Suppressor macrophage treated with lipopolysaccharide for 4 hours (primary cell): ENCODE measurements at places on chromosomes 5 and 9.

DNA sequence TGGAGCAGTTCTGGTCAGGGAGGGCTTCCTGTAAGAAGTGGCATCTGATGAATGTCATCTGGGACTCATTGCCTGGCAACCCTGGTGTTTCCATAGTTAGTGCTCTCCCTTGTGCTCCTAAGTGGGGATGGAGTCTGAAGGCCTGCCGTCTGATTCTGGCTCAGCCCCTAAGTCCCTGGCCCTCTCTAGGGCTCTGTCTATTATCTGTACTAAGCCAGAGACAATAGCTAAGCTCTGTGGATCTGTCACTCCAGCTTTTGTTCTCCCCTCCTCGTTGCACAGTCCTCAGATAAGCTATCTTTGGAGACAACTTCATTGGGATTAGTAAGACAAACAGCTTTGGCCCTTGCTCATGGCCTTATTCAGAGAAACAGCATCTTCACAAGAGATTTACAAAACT, 30.6 kb upstream of the TTC1 start:
- DNase-seq = no peak

DNA sequence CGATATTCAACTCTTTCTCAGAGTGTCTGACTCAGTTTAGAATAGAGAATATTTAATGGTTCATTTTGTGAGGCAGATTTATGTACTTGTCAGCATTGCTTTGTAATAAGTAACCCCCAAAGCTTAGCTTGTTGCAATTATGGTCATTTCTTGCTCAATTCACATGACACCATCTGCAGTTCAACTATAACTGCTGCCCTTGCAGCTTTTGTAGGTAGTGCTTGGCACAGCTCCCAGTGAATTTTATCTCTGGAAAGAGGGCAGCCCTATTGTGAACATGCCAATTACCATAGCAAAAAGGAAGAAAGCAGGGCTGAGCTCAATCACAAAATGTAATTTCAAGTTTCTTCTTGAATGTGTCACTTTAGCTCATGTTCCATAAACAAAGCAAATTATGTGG, 1587.7 kb upstream of the ACO1 start:
- DNase-seq = no peak

DNA sequence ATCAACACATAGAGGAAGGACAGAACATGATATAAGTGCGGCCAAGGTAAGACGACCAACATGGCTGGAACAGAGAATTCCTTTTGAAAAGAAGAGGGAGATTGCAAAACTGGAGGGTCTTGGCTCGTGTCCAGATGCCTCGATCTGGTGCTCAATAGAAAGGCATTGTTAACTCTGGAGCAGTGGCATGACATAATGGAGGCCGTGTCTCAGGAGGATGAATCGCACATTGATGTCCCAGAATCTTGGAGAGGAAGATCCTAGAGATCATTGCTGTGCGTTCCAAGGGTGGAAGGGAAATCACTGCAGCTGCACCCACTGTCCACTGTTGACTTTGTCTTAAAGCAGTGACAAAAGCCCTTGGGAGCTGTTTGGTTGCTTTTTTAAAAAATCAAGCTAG, 30.9 kb downstream of the GRAMD2B start:
- DNase-seq = no peak

DNA sequence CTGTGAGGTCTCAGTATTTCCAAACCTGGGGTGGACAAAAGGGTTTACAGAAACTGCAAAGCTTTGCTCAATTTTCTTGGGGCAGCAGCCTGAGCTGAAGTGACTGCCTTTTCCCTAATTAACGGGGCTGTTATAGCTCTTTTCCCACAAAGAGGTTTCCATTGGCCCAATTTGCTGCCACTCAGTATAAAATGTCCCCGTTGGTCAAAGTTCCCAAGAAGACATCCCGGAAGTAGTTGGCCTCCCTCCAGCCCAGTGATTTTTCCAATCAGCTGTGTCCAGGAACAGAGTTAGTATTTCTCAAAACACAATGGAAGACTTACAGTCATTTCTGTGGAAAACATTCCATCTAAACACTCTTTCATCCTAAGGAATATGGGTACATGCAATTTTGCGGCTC, 643.6 kb downstream of the ACTL7B start:
- DNase-seq = no peak

DNA sequence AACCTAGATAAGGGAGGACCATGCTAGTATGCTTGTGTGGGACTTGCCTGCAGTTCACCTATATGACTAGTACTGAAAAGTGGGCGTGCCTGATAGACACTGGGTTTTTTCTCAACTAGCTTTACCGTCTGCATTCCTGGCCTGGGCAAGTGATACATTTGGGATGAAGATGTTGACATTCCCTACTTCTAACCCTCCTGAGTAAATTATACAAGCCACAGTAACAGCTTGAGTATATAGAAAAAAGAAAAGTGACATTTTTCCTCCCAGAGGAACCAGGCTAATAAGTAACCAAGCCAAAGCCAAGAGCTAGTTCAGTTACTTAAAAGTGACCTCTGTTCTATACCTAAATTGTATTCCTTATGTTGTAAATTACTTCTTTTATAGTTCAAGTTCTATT, 153.8 kb upstream of the CYLC2 start:
- DNase-seq = no peak

DNA sequence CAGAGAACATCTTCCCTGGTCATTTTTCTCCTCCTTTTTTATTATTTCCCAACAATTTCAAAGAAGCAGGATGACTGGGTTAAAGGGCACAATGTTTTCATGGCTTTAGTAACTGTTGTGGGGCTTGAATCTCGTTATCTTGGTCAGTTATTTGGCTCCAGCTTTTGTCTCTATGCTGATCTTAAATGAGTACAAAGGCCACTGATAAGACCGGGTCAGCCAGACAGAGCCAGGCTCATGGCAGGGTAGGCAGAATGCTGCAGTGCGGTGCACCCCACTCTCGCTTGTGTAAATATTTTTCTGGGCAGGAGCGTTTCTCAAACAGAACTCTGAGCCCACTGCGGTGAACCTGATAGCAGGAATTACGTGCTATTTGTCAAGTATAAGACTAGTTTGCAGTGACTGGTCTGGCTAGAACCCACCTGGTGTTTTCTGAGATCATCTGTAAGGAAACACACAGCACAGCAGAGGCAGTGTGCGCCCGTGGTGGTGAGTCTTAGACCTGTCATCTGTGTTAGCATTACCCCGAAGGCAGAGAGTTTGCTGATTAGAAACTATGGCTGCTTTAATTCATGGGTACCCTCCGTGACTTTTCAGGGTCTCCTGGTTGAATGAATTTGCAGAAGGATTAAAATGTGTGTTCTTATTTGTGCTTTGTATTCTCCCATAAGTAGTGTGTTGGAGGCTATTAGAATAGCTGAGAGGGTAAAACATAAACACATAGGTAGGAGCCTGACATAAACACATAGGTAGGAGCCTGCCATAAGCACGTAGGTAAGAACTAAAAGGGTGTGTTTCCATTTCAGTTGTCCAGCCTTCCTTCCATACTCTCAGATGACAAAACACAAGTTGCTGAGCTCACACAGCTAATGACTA, 158.6 kb upstream of the DMRT1 start:
- no peak for DNase-seq

GRCh38 chr9:81898851-81899250, 29.4 kb upstream of the SPATA31D4 start:
- no peak for DNase-seq

GRCh38 chr5:17373406-17373805, 124.6 kb upstream of the TAF11L2 start:
- DNase-seq = peak; percentile 61

DNA sequence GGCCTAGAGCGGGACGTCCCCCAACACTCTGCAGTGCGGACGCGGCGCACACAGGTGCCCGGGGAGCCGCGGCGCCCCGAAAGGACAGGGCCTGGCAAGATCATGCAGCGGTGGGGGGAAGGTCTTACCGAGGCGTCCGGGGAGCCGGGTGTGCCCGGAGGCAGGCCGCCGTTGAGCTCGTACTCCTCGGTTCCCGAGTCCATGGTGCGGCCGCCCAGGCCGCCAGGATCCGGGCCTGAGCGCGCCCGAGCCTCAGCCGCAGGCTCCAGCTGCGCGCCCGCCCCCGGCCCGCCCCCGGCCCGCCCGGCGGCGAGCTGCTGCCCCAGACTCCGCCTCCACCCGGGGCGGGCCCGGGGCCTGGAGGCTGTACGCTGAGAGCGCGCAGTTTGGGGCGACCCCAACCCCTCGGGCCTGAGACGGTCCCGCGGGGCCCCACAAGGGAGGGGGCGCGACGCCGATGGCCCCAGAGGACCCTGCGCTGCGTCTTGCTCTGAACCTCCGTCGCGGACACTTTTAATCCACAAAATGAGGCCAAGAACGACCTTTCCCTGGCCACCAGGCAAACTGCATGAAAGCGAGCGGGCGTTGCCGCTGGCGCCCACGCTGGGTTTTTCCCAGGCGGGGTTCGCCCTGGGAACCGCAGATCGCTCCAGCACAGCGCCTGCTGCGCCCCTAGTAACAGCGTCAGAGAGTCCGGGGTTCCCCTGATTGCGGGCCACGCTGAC, at the start of gene NINJ1:
Gene NINJ1, minus strand, starts transcription at position 237 of the 725 bp plus-strand sequence. Its CDS starts 34 bp downstream, at position 203.
- peak; percentile 99 for DNase-seq

GRCh38 chr5:176959051-176959450, 47.5 kb downstream of the UIMC1 start:
- DNase-seq = peak; percentile 63

- no peak for DNase-seq
These were observed 1.8 kb downstream of the NCS1 start for GRCh38 chr9:130174025-130174424.

GRCh38 chr5:132484391-132484725, 6.2 kb downstream of the IRF1 start:
- no peak for DNase-seq

GRCh38 chr5:9268226-9268625, 277.6 kb downstream of the SEMA5A start:
- no peak for DNase-seq

GRCh38 chr9:15346837-15347236, 39.8 kb upstream of the TTC39B start:
- DNase-seq = no peak

- DNase-seq = no peak
These were observed 42.4 kb upstream of the UBAC1 start for GRCh38 chr9:136003411-136004218.

DNA sequence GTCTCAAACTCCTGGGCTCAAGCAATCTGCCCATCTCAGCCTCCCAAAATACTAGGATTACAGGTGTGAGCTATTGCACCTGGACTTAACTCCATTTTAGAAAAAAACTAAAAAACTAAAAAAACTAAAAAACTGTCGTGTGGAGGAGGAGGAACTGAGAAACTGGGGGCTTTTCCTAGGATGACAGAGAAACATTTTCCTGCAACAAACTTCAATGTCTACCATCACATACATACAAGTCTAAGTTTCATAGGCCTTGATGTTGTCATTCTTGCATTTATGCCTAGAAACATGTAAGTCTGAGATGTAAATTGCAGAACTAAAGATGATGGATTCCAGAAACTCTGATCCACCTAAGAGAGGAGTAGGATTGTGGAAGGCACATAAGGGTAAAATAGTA, 556.8 kb downstream of the RAB3C start:
- DNase-seq = no peak

GRCh38 chr9:130766927-130767307, 68.1 kb upstream of the ABL1 start:
- DNase-seq = peak; percentile 30

DNA sequence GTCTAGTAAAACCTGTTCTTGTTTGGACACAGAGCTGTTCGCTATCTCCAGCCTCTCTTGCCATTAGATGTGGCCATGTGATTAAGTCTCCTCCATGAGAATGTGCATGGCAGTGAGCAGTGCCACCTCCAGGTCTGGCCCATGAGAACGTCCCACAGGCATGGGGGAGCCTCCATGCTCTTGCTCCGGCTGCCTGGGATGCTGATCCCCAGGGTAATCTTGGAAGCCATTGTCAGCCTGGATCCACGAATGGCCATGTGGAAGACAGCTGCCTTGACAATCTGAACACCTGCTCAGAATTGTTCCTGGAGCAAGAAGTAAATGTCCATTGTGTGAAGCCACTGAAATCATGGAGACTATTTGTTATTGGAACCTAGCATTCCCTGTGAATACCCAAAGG, 83.5 kb downstream of the FSTL4 start:
- no peak for DNase-seq

DNA sequence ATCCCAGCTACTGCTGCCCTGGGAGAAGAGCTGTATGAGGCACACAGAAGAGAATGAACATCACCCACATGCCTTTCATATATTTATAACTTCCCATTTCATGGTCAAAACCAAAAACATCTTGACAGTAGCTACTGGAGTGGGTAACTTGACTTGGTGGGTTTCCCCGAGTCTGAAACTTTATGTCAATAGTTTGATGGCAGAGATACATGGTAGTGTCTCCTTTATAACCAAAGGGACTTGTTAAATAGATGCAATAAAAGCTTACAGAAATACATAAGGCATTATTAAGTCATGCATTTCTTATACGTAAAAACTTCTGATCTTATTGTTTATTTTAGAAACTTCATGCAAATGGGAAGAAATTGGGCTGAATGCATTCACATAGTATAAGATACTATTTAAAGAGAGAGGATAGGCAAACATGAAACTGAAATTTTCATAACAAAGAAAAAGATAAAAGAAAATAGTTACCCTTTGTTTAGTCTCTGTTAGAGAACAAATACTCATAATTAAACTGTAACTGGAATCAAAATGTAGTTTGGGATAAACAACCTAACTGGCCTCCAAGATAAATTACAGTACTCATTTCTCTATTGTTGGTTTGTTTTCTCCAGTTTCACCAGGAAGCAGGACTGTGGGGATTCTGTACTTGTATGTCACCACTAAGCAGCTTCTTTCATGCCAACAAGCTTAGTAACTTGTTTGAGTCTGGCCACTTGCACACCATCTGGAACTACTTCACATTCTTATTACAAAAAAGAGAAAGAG, 459.3 kb upstream of the MEF2C start:
- no peak for DNase-seq

- DNase-seq = no peak
These were observed 27.6 kb upstream of the ECM2 start for GRCh38 chr9:92563116-92564100.

- DNase-seq = no peak
These were observed 1.8 kb upstream of the RNF44 start for GRCh38 chr5:176538989-176539384.

DNA sequence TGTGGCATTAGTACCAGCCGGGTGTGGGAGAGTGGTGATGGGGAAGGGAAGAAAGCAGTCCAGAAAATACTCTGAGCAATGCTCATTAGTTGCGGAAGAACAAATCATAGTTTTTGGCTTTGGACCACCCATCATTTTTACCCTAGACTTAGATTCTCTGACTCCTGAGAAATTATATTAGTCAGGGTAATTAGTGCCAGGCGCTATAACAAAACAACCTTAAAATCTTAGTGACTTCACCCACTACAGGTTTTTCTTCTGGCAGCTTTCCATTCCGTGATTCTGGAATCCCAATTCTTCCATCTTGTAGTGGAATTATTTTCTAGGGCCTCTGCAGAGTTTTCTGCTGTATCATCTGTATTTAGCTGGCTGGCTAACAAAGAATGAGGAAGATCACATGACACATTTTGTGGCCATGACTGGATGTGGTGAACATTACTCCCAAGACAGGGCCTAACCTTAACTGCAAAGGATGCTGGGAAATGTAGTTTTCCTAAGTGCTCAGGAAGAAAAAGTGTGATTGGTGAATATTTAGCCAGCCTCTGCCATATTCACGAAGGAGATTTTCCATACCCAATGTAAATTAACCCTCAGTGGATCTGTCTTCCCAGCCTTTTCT, 373.0 kb upstream of the MEF2C start:
- DNase-seq = no peak
